ENCODE measurements at places on chromosomes 7 and 10.

DNA sequence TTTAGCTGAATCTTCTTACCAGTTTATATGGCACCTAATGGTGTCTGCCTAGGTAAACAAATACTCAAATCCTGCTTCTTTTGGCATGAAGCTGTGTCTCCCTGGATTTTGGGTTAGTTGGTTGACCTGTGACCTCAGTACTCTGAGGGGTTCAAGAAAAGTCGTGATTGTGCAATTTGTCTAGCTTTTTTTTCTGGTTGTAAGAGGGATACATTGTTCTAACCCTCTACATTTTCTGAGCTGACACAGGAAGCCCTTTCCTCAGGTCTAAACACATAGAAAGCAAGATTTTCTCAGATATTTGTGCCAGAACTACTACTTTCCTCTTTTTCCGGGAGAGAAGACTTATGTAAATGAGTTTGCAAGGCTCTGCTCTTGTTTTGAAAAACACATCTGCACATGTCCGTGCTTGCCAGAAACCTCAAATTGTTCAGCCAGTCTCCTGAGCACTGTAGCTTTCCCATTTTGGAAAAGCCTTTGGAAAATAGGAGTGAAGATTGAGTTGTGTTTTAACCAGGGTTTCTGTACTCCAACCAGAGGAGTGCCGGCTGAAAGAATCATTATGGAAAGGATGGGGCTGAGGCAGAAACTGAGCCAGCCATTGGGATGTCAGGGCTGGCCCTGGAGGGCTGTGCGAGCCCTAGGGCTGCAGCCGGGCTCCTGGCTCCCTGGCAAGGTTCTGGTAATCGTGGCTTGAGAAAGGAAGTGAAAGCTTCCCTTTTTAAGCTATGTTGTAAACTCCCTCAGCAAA lies 31.3 kb upstream of the CXCL12 start:
- no peak for DNase-seq

DNA sequence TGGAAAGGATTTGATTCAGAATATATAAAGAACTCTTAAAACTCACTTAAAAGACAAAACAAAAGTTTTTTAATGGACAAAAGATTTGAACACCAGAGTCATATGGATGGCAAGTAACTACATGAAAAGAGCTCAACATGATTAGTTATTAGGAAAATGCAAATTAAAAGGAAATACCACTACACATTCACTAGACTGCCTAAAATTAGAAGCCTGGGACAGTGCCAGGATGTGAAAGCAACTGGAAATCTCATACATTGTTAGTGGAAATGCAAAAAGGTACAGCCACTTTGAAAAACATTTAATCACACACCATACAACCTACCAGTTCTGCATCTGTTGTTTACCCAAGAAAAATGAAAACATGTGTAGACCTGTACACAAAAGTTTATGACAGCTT lies 48.8 kb downstream of the RALA start:
- no peak for DNase-seq

GRCh38 chr10:12511651-12512050 lies 162.3 kb downstream of the CAMK1D start:
- DNase-seq: no peak

DNA sequence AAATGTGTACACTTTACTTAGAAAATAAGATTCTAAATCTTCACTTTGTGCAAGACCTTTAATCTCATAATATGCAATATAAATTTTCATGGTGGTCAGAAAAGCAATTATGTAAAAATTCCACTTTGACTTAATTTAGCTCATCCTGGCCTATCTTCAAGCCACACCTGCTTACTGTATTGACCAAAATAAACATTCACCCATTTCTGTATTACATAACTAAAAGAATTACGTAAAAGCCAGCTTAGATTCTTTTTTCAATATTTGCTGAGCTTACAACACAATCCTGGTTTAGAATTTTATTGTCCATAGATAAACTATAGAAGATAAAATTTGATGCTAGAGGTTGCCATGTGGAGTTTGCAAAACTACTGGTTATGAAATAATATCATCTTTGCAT lies 172.9 kb upstream of the GRM3 start:
- DNase-seq: no peak

Data from CD4-positive, alpha-beta T cell treated with Interleukin-17A for 4 hours (primary cell).